Common myeloid progenitor, CD34-positive (primary cell): ENCODE measurements at places on chromosomes 1 and 21.
A peak's percentile ranks its signal among the peaks of the same experiment; 100 is the strongest.

- H3K4me1 ChIP-seq = peaks cover 12% of the 10 kb centered on the region
- peaks cover 14% of the 10 kb centered on the region for H3K27me3 ChIP-seq
- H3K27ac ChIP-seq = no peak overlapping the region
- DNase-seq = peak; percentile 34
Measured at GRCh38 chr1:9317591-9318417, 25.1 kb downstream of the SPSB1 start.

GRCh38 chr1:167676205-167676915 lies 45.4 kb upstream of the MPZL1 start:
- H3K27me3 ChIP-seq = no peaks in the 10 kb centered on the region
- peaks cover 36% of the 10 kb centered on the region for H3K36me3 ChIP-seq
- H3K4me3 ChIP-seq = no peak overlapping the region
- peaks cover 3% of the 10 kb centered on the region for H3K4me1 ChIP-seq

DNA sequence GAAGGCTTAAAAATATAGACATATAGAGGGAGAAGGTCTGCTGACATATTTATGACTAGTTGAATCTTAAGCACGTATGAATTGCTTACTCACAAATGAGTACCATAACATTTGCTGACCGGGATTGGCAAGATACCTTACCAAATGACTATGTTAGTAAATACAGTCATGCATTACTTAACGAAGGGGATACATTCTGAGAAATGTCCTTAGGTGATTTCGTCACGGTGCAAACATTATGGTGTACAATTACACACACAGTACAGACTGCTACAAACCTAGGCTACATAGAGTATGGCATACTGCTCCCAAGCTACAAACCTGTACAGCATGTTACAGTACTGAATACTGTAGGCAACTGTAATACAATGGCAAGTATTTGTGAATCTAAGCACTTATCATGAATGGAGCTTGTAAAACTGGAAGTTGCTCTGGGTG lies 19.4 kb upstream of the UBE2U start:
- no peak overlapping the region for H3K4me3 ChIP-seq
- no peak for DNase-seq
- H3K36me3 ChIP-seq = no peaks in the 10 kb centered on the region
- no peaks in the 10 kb centered on the region for H3K4me1 ChIP-seq
- H3K27ac ChIP-seq = no peak overlapping the region
- H3K27me3 ChIP-seq = no peaks in the 10 kb centered on the region

DNA sequence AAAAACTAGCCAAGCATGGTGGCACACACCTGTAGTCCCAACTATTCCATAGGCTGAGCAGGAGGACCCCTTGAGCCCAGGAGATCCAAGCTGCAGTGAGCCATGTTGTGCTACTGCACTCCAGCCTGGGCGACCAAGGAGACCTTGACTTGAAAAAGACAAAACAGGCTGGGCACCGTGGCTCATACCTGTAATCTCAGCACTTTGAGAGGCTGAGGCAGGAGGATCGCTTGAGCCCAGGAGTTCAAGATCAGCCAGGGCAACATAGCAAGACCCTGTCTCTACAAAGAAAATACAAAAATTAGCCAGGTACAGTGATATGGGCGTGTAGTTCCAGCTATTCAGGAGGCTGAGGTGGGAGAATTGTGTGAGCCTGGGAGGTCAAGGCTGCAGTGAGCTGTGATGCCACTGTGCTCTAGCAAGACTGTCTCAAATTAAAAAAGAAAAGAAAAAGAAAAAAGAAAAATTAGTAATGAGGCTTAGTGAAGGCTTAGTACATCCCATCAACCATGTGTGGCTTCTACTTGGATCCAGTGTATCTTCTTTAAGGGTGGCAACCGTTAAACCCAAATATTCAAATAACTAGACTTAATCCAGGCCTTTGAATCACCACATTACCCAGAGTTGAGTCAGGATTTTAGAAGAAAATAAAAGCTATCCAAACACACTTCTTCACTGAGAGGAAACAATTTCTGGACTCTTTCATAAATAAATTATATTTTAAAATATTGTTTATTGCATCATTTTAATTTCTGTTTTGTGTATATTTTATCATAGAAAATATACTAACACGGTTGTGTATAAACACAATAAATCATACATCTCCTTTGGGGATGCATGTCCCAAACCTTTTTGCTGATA lies 74.3 kb upstream of the RAB4A start:
- no peak for DNase-seq
- no peaks in the 10 kb centered on the region for H3K36me3 ChIP-seq
- no peak overlapping the region for H3K27ac ChIP-seq
- no peaks in the 10 kb centered on the region for H3K27me3 ChIP-seq
- H3K4me1 ChIP-seq = peaks cover 10% of the 10 kb centered on the region
- H3K4me3 ChIP-seq = no peak overlapping the region

DNA sequence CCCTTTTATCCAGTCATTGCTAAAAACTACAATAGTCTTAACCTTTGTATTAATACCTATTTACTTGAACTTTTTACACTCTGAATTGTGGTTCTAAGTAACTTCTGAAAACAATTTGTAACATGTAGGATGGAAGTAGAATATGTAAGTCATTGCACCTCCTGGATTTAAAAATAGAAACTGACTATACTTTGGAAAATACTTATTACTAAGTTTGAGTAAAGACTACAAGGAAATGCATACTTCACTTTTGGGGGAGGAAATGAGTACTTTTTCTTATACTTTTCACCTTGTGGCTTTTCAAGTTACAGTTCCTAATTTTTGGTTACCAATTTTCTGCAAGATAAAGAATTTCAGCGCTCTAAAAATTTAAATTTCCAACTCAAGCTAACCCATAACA lies 8.7 kb downstream of the RGS18 start:
- DNase-seq = peak; percentile 28
- peaks cover 35% of the 10 kb centered on the region for H3K4me1 ChIP-seq
- H3K36me3 ChIP-seq = no peaks in the 10 kb centered on the region
- no peaks in the 10 kb centered on the region for H3K27me3 ChIP-seq

- no peaks in the 10 kb centered on the region for H3K27me3 ChIP-seq
- H3K36me3 ChIP-seq = peaks cover 11% of the 10 kb centered on the region
- DNase-seq = peak; percentile 72
- H3K27ac ChIP-seq = no peak overlapping the region
- peaks cover 6% of the 10 kb centered on the region for H3K4me1 ChIP-seq
Measured at GRCh38 chr1:51506537-51506936, 12.5 kb downstream of the EPS15 start.

DNA sequence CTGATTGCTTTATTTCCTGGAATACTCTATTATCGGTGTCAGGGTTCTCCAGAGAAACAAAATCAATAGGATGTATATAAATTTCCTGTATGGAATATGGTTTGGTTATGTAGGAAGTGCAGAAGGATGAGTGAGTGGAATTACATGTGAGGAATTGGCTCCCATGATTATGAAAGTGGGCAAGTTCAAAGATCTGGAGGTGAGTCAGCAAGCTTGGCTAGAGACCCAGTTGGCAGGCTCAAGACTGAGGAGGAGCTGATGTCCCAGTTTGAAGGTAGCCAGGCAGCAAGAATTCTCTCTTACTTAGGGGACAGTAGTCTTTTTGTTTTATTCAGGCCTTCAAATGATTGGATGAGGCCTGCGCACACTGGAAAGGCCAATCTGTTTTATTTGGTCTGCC lies 57.5 kb downstream of the MAP3K7CL start:
- H3K27me3 ChIP-seq = no peaks in the 10 kb centered on the region
- no peaks in the 10 kb centered on the region for H3K4me1 ChIP-seq
- no peak overlapping the region for H3K27ac ChIP-seq
- DNase-seq = no peak

GRCh38 chr21:16594191-16594590 lies 864.4 kb downstream of the USP25 start:
- DNase-seq = no peak
- no peaks in the 10 kb centered on the region for H3K36me3 ChIP-seq
- no peaks in the 10 kb centered on the region for H3K4me1 ChIP-seq
- no peaks in the 10 kb centered on the region for H3K27me3 ChIP-seq

DNA sequence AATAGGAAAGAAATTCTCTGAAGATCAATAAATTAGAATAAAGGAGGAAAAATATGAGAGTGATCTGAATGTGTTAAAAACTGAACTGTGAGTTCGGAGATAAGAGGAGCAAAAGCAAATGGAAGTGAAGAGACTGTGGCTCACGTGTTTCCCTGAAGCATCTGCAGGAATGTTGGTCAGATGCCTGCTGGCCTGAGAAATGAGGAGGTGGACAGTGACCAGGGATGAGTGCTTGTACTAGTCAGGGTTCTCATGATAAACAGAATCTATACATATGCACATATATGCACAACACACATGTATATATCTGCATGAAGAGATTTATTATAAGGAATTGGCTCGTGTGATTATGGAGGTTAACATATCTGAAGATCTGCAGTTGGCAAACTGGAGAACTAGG lies 103.4 kb upstream of the TIAM1 start:
- no peak overlapping the region for H3K27ac ChIP-seq
- H3K4me3 ChIP-seq = no peak overlapping the region
- peaks cover 28% of the 10 kb centered on the region for H3K4me1 ChIP-seq
- no peaks in the 10 kb centered on the region for H3K27me3 ChIP-seq
- H3K36me3 ChIP-seq = no peaks in the 10 kb centered on the region
- no peak for DNase-seq

GRCh38 chr1:19661721-19662228 lies 2.9 kb upstream of the HTR6 start:
- peak; percentile 83 for DNase-seq
- no peak overlapping the region for H3K27ac ChIP-seq
- peaks cover 14% of the 10 kb centered on the region for H3K4me1 ChIP-seq
- H3K36me3 ChIP-seq = no peaks in the 10 kb centered on the region
- H3K4me3 ChIP-seq = no peak overlapping the region

- no peaks in the 10 kb centered on the region for H3K36me3 ChIP-seq
- DNase-seq = no peak
- no peaks in the 10 kb centered on the region for H3K4me1 ChIP-seq
- H3K27me3 ChIP-seq = no peaks in the 10 kb centered on the region
- H3K4me3 ChIP-seq = no peak overlapping the region
- H3K27ac ChIP-seq = no peak overlapping the region
Measured at GRCh38 chr21:41615613-41616012, 107.7 kb upstream of the TMPRSS2 start.

GRCh38 chr1:243548516-243548915 lies 292.7 kb downstream of the SDCCAG8 start:
- no peak overlapping the region for H3K4me3 ChIP-seq
- DNase-seq = no peak
- no peaks in the 10 kb centered on the region for H3K27me3 ChIP-seq
